ENCODE measurements at places on chromosomes 1 and 21. TPM values are rescaled to one million over a fixed set of nuclear protein-coding genes. Genes with fewer than 3 reads are reported as not detected.

FCRL2 gene
- total RNA-seq, result not detected

C1orf87 gene
- not detected for total RNA-seq

TSPEAR gene
- not detected for total RNA-seq

GBP6 gene
- not detected for total RNA-seq

C1orf185 gene
- not detected for total RNA-seq

DNA sequence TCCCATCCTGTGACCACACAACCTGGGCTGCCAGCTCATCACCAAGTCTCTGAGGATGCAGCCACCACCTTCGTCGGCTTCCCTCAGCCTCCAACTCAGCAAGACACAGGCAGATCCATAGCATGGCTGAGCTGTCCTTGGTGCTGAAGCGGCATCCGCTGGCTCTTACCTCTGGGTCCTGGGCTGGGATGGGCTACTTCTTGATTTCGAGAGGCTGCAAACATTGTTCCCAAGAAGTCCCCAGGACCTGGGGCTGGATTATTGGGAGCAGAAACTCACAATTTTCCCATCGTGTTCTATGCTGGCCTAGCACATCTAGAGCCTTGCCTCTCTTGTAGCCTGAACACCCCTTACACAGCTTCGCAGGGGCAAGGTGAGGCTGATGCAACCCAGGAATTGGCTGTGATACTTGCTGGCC is 24.9 kb upstream of the C1QA start:
- no peak overlapping the region for H3K27ac ChIP-seq
- no peak overlapping the region for H3K4me3 ChIP-seq
- DNase-seq, result peak; percentile 87
- peaks cover 7% of the 10 kb centered on the region for H3K27me3 ChIP-seq
- H3K36me3 ChIP-seq, result no peaks in the 10 kb centered on the region

DNA sequence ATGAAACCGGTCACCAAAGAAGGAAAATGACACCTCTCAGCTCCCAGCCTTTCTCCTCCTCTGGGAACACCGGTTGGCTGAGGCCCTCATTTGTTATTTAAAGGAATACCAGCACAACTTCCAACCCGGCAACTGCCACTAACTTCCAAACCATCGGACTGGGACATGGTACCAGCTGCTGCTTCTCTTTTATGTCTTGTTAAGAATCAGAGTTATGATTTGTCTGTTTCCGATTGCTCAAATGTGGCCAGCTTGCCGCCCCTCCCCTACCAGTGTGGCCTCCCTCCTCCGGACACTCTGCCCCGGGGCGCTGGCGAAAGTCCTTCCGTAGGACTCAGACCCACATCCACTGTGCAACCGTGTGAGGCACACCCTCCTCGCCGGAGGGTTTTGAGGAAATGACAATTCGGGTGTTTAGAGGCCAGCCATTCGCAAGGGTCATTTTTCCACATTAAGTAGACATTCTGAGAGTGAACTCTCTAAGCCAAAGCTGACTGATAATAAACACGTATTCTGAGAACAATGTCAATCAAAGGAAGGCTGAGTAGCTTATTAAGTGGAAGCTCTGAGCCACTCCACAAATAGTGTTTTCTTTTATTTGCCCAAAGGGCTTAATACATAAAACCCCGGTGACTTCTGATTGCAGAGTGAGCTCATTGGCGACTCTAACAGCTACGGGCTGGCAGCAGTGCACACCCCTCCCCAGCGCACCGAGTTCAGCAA is 5.5 kb downstream of the RIPK4 start:
- no peaks in the 10 kb centered on the region for H3K36me3 ChIP-seq
- no peak overlapping the region for H3K27ac ChIP-seq
- peaks cover 31% of the 10 kb centered on the region for H3K27me3 ChIP-seq
- H3K4me3 ChIP-seq, result peak overlapping the region; percentile 65
- DNase-seq, result peak; percentile 94

MEX3A gene
- 0.88 TPM for total RNA-seq

OR2L8 gene
- not detected for total RNA-seq

TTC22 gene
- not detected for total RNA-seq

- no peaks in the 10 kb centered on the region for H3K27me3 ChIP-seq
- no peak overlapping the region for H3K27ac ChIP-seq
Observed at GRCh38 chr21:29586696-29587095, 288.0 kb downstream of the BACH1 start.

DNA sequence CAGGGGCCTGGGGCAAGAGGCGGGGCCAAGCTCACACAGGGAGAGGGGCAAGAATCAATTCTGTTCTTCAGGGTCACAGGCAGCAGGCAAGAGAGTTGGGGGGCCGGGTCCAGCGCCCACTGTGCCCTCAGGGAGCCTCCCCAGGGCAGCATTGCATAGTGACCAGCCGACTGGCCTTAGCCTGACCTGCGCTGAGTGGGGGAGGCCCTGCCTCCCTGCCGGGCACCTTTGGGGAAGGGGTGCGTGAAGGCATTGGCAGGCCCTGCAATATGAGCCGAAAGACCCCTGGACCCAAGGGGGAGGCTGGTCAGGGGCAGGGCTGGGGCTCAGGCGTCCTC is 12.2 kb downstream of the SCNN1D start:
- no peaks in the 10 kb centered on the region for H3K36me3 ChIP-seq
- no peak overlapping the region for H3K27ac ChIP-seq
- no peak overlapping the region for H3K4me3 ChIP-seq
- no peak for DNase-seq
- H3K27me3 ChIP-seq, result no peaks in the 10 kb centered on the region

RBM11 gene
- total RNA-seq, result under 0.01 TPM

- peaks cover 28% of the 10 kb centered on the region for H3K4me1 ChIP-seq
- no peak overlapping the region for H3K4me3 ChIP-seq
- no peaks in the 10 kb centered on the region for H3K36me3 ChIP-seq
- no peak for DNase-seq
- H3K27ac ChIP-seq, result peak overlapping the region; percentile 58
Observed at GRCh38 chr21:38441153-38441552, 57.1 kb downstream of the ERG start.

GRCh38 chr1:61079296-61079897 is 3.0 kb upstream of the NFIA start:
- no peaks in the 10 kb centered on the region for H3K36me3 ChIP-seq
- no peak for DNase-seq
- peaks cover 50% of the 10 kb centered on the region for H3K4me1 ChIP-seq
- no peaks in the 10 kb centered on the region for H3K27me3 ChIP-seq

FAM163A gene
- not detected for total RNA-seq

DNA sequence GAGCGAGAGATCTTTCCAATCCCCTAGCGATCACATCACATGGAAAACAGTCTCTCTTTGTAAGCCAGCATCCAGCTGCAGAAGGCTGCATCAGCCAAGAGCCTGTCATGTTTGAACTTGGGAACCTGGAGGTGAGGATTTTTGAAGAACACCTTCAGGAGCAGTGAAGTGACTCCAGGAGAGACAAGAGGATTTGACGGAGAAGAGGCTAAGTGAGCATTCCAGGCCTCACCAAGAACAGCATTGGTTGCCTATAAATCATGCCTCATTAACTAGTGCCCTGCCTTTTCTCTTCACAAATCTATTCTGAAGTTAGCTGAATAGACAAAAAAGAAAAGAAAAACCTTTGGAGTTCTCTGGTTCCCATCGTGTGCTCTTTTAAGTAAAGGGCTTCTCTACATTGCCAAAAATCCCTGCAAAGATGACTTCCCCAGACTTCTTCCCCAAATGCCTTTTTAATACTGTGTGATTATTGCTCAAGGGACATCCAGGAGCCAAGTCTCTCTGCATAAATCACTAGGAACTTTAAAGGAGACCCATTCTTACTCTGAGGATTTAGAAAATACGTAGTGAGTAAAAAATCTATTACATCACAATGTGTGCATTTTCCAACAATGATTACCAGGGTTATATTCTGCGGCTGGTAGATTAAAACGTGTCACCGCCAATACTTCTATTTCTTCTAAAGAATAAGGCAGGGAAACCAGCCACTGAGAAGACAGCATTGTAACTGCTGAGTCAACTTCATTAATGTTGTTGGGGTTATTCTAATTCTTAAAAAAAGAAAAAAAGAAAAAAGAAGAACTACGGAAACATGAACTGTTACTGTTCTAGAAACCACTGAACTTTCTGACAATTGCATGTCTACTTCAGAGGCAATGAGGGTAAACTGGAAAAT is 95.2 kb downstream of the KIF14 start:
- no peaks in the 10 kb centered on the region for H3K27me3 ChIP-seq
- no peak overlapping the region for H3K27ac ChIP-seq
- DNase-seq, result no peak
- no peak overlapping the region for H3K4me3 ChIP-seq
- H3K36me3 ChIP-seq, result no peaks in the 10 kb centered on the region
- no peaks in the 10 kb centered on the region for H3K4me1 ChIP-seq

DNA sequence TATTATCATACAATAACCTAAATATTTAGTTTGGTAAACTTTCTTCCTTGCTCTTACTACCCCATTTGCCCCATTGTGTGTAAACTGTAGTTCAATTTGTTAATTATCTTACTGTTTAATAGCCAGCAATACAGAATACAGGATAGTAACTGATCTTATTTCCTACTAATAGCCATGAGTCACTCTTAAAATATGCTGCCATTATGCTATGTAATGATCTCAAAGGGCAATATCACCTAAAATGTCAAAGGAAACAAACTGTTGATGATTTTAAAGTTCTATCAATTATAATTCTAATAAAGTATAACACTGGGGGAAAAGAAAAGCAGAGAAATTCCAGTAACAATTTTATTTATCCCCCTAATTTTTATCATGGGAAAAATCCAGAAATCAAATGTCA is 4.3 kb downstream of the SLC30A1 start:
- no peak overlapping the region for H3K4me3 ChIP-seq
- H3K36me3 ChIP-seq, result peaks cover 35% of the 10 kb centered on the region
- no peak for DNase-seq
- no peak overlapping the region for H3K27ac ChIP-seq
- peaks cover 24% of the 10 kb centered on the region for H3K4me1 ChIP-seq

DNA sequence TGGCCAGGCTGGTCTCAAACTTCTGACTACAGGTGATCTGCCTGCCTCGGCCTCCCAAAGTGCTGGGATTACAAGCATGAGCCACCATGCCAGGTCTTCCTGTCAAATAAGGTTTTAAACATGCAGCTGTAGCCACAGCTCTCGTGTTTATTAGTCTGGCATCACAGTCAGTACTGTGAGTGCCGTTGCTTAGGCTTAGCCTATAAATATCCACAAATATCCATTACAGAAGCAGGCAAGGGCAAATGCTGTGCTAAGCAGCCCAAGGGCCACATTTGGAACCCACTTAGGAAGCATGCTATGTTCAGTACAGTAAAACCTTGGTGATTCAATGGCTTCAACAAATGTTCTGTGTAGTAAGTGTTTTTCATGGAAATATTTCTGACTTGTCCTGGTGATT is 75.9 kb downstream of the KIF1B start:
- H3K4me3 ChIP-seq, result no peak overlapping the region
- peaks cover 52% of the 10 kb centered on the region for H3K36me3 ChIP-seq
- peak overlapping the region; percentile 42 for H3K27ac ChIP-seq
- H3K27me3 ChIP-seq, result no peaks in the 10 kb centered on the region
- H3K4me1 ChIP-seq, result peaks cover 24% of the 10 kb centered on the region

- peak overlapping the region; percentile 37 for H3K4me3 ChIP-seq
- no peaks in the 10 kb centered on the region for H3K27me3 ChIP-seq
- peak overlapping the region; percentile 87 for H3K27ac ChIP-seq
- H3K36me3 ChIP-seq, result no peaks in the 10 kb centered on the region
- H3K4me1 ChIP-seq, result peaks cover 23% of the 10 kb centered on the region
Observed at GRCh38 chr1:8889925-8890785, 11.7 kb upstream of the ENO1 start.

FCRL5 gene
- under 0.01 TPM for total RNA-seq

DNA sequence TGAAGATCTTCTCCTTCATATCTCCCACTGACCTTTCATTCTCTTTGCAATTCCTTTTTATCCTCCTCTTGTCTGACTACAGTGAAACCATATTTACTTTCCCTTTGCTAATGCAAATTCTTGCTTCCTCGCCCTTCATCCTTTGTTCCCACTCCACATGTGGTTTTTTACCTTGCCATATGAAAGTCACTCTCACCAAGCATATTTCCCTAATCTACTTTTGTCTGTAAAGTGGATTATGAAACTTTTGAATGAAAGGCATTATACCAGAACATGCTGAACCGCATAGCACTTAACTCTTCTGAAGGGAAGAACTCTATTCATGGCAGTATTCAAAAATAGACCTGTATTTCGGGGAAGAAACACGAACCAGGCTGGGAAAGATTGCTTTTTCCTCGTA is 8.0 kb upstream of the TMPRSS15 start:
- H3K4me1 ChIP-seq, result no peaks in the 10 kb centered on the region
- no peaks in the 10 kb centered on the region for H3K36me3 ChIP-seq
- no peak for DNase-seq
- H3K4me3 ChIP-seq, result no peak overlapping the region

DNA sequence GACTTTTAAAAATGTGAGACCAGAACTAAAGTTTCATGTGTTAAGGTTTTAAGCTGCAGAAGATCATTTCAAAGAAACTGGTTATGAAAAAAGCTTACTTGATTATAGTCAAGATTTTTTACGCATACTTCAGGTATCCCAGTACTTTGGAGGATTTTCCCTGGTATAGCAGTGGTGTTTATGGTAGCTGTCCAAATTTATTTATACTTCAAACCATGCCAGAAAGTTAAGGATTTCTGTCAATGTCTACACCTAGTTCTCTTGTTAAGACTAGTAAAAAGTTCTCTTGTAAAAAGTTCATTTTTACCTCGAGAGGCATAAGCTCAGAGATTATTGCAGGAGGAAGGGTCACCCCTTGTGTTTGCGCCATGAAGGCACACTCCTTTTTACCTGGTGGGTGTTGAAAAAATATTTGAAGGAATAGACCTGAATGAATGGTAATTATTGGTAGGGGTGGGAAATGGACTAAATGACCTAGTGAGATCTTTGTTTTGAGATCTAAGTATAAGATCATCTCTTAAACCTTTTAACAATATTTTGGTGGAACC is 2.8 kb downstream of the DYRK1A start:
- peak overlapping the region; percentile 80 for H3K27ac ChIP-seq
- no peaks in the 10 kb centered on the region for H3K36me3 ChIP-seq
- no peak for DNase-seq
- H3K4me1 ChIP-seq, result peaks cover 50% of the 10 kb centered on the region

DNA sequence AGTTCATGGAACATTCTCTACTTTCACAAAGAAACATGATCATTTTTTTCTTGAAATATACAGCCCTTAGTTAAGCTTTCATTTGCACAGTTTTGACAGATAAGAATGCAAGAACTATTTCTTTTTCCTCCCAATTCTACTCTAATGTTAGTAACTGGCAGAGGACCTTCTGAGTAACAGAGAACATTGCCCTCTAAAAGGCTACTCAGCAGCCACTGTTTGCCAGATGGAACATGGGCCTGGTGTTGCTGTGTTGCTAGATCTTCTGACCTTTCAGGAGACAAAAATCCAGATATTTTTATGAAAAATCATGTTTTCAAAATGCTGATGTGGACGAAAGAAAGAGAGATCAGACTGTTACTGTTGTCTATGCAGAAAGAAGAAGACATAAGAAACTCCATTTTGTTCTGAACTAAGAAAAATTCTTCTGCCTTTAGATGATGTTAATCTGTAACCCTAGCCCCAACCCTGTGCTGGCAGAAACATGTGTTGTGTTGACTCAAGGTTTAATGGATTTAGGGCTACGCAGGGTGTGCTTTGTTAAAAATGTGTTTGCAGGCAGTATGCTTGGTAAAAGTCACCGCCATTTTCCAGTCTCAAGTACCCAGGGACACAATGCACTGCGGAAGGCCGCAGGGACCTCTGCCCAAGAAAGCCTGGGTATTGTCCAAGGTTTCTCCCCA is 2.9 kb upstream of the PRDX6 start:
- H3K4me1 ChIP-seq, result peaks cover 50% of the 10 kb centered on the region
- no peaks in the 10 kb centered on the region for H3K36me3 ChIP-seq
- H3K27me3 ChIP-seq, result no peaks in the 10 kb centered on the region
- peak overlapping the region; percentile 18 for H3K4me3 ChIP-seq
- H3K27ac ChIP-seq, result peak overlapping the region; percentile 86
- no peak for DNase-seq

Data from osteoblast (primary cell).